ENCODE measurements at places on chromosomes 6 and 20.

DNA sequence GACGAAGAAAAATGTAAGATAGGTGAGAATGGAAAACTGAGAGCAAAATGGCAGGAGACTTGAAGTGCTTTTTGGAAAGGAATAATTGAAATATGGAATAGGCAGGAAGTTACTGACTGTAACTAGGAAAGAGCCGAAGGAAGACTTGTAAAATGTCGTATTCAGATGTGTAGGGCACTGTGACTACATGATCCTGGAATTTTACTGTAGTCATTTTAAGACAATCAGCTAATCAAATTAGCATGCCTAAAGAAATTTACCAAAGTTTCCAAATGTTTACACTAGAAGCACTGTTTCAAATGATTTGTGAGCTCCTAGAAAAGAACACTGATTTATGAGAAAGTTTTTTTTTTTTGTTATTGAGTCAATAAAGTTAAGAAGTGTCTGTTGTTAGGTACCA lies 21.2 kb upstream of the ADIG start:
- no peak for DNase-seq

DNA sequence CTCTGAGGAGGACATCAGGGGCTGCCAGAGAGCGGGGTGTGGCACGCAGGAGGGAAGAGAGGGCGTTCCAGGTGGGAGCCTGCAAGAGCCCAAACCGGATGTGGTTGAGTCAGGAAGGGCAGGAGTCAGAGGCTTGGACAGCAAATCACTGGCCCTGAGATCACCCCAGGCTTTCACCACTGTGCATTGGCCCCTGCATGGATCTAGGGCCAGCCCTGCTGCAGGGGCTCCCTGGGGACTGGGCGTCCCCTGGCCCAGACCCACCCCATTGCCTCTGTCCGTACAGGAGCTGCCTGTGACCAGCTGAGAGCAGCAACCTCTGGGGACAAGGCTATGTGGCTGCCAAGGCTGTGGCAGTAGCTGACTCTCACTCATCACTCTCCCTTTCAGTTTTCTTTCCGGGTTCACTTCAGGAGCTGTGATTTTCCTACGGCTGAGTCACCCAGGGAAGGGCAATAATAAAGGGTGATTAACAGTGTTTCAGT lies 33.9 kb downstream of the KCNK17 start:
- DNase-seq, result no peak

DNA sequence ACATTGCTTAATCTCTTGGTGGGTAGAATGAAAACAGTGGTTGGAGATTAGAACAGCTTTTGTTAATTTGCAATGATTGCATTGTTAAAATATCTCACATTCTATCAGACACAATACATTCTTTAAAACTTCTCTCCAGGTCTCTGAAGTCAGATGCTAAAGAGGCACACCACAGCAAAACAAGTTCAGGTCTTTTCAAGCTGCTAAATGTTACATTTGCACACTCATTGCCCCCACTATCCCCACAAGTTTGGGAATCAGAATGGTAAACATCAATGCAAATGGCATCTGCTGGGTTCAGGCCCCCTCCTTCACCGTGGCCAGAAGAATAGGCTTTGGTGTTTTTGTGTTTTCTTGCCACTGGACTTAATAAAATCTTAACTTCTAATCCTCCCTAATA lies 10.1 kb upstream of the HAO1 start:
- DNase-seq, result no peak

DNA sequence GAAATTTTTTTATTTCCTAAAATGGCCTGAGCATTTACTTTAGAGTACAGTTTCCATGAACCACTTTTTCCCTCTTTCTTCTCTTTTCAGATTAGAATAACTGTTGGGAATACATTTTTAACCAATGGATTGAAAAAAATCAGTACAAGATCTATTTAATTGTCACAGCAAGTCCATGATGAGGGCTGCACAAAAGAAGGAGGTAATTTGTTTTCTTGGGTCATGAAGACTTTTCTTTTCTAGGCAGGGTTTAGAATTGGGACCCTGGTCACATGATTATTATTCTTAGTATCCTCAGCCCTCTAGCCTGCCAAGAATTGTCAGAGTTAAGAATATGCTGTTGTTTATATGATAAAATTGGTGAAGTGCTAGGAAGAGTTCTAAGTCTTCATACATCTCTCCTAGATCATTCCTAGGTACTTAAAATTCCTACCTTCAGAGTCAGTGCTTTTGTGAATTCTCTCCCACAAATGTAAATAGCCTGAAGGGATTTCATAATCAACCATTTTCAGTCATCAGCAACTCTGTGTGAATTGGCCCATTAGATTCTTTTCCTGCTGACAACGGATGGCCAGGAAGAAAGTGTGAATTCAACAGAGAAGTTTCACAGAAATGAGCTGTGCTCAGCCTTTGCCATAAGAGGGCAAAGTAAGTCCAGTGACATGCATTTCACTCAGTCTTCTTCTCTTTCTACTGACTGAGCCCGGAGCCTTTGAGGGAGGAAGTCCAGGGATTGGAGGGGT lies 32.4 kb upstream of the TPBG start:
- no peak for DNase-seq

- no peak for DNase-seq
Observed at GRCh38 chr6:166556863-166557322, 29.6 kb downstream of the RAMACL start.

DNA sequence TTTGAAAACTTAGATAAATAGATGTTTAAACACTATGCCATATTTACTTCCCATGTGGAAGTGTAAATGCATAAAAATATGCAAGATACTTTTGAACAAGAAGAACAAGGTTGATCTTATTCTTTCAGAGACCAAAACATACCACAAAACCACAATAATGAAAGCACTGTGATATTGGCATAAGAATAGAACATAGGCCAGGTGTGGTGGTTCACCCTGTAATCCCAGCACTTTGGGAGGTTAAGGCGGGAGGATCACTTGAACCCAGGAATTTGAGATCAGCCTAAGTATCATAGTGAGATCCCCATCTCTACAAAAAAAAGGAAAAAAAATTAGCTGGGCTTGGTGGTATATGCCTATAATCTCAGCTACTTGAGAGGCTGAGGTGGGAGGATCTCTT lies 66.5 kb downstream of the KCNS1 start:
- DNase-seq, result no peak

DNA sequence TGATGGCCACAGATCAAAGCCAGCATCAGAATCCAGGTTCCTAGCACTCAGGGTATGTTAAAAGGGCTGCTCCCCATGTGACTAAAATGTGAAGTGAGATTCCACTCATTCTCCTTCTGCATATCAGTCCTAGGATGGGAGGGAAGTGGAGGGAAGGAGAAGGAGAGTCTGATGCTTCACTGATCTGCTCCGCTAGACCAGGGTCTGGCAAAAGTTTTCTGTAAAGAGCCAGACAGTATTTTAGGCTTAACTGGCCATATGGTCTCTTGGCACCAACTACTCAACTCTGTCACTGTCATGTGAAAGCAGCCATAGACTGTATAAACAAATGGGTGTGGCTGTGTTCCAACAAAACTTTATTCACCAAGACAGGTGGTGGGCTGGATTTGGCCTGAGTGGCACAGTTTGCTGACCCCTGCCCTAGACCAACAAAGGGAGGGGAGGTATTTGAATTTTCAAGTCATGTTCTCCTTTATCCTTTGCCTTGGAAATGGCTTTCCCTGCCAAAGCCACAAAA lies 22.6 kb downstream of the GHRH start:
- DNase-seq, result no peak

GRCh38 chr6:61953851-61954250 lies 332.2 kb downstream of the KHDRBS2 start:
- DNase-seq, result no peak

DNA sequence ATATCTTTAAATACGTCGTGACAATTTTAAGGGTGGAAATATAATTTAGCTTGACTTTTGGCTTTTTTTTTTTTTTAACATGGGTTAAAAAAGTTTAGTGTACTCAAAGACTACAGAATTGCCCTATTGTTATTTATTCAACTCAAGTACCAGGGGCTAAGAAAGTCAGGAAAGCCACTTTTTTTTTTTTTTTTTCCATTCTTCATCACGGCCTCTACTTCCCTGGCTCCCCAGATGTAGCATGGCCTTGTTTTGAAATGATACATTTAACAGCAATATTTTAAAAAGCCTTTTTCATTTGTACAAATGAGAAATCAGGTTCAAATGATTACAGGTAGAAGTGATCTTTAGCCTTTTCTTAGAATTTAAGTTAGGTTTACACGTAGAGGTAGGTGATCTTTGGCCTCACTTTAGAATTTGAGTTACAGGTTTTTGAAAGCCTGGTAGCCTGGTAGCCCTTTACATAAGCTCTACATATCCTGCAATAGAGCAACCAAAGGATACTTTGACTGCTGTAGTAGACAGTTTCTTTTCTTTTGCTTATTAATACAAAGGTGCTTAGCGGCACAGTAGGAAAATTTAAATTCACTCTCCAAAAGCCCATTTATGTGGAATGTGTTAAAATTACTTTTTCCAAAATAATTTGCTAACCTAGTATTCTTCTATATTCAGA lies 160.5 kb upstream of the MMS22L start:
- no peak for DNase-seq

GRCh38 chr6:20936949-20937348 lies 402.7 kb downstream of the CDKAL1 start:
- DNase-seq, result no peak

GRCh38 chr6:66897576-66897975 lies 1190.5 kb upstream of the EYS start:
- no peak for DNase-seq

DNA sequence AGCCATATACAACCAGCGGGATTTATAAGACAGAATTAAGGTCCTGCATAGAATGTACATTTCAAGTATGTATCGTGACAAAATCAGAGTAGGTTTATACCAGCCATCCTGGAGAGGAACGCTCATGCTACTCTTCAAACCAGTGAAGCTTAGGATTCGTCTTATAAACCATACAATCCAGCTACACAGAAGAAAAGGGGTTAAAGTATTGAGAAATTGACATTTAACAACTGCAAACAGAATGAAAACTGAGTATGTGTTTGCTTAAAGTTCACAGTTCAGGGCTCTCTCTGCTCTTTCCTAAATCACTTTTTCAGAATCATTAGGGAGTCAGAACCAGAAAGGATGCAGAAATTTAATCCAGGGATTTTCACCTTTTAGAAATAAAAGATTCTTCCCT lies 17.9 kb downstream of the ADAT2 start:
- DNase-seq, result no peak

DNA sequence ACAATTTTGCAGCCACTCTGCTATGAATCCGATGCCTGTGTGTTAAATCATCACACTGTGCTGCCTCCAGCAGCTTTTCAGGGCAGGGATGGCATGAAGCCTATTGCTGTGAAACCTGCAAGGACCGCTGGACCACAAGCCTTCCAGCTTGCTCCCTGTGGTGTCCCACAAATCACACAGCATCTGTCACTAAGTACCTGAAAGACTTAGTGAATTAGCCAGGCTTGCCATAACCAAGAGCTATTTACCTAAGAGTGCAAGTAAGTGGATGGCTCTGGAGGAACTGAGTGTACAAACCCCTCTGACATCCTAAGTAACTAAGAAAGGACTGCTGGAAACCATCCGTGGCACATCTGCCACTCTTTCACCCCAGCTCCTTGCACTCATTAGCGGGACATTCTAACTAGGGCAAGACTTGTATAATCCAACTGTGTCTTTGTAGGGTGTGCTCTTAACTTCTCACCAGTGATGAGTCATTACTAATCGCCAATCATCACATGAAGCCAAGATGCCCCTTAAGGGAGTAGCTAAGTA lies 34.7 kb downstream of the FOXQ1 start:
- DNase-seq, result no peak

DNA sequence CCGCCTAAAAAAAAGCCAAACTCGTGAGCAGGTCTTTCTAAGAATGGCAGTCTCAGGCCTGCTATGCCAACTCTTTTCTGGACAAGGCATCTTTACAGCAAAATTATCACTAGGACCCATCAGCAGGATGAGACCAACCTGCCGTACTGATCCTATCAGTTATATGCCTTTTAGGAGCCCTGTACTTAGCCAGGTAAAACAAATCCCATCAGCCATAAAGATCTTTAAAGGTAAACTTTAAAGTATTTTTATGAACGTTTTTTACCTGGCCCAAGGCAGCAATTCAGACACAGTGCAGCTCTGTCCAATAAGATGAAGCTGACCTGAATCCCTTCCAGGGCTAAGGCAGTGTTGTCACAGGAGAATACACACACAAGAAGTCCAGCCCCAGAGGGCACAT lies 51.3 kb upstream of the TGM3 start:
- no peak for DNase-seq

GRCh38 chr6:112027942-112028674 lies 25.8 kb upstream of the CCN6 start:
- peak; percentile 40 for DNase-seq

DNA sequence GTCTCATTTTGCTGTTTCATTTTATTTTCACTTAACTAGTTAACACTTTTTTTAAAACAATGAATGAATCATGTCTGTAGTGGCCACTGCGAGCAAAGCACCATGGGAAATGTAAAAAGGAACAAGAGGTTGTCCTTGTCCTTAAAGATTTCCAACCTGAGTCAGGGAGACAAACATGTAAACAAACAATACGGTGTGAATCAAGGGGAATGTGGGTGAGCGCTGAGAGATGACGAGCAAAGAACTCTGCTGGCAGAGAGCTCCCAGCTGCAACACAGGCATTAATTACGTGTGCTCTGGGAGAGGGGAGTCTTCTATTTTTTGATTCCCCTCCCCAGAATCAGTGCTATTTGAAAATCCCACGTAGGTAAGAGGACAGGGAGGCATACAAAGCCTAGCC lies 84.3 kb downstream of the ATXN1 start:
- no peak for DNase-seq

GRCh38 chr20:55166063-55166462 lies 690.7 kb downstream of the DOK5 start:
- no peak for DNase-seq

DNA sequence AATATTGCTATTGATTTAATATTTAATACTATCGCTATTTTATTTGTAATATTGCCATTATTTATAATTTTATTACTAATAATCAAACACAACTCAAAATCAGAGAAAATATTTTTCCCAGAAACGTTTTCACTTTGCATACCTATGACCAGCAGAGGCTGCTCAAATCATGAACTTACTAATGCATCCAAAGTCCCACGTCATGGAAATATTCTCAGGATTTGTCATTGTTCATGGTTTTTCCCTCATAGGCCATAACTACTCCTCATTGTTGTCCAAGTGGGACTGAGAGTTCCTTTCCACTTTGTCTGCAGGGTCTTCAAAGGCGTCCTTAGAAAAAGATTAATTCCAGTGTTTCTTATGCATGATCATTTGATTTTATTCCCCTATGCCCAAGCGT lies 344.8 kb downstream of the THBS2 start:
- DNase-seq, result no peak

DNA sequence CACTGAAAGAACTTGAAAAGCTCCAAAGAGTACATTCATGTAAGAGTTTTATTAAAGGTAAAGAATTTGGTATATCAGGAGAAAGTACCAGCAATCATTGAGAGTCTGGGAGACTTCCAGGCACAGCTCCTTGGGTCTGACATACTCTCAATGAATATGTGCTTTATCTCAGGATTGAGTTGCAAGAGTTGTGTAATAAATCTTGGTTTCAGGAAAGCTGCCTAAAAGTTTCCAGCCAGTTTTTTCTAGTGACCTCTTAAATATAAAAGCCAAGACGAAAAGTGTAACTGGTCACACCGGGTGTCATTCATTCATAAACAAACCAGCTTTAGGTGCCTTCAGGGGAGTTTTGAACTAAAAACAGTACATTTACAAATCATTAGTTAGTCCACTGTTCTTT lies 21.6 kb upstream of the GJA1 start:
- no peak for DNase-seq

- peak; percentile 78 for DNase-seq
Observed at GRCh38 chr6:30819297-30819917, 64.9 kb upstream of the DDR1 start.

All from activated T-cell treated with anti-CD3 and anti-CD28 coated beads for 24 hours (primary cell).